ENCODE measurements at places on chromosomes 2 and 18. TPM values are rescaled to one million over a fixed set of nuclear protein-coding genes. Genes with fewer than 3 reads are reported as not detected.

The CNGA3 gene
- total RNA-seq: 0.13 TPM

The NTSR2 gene
- not detected for total RNA-seq

The MROH2A gene
- not detected for total RNA-seq

The FHOD3 gene
- 2.6 TPM for total RNA-seq

The IL1F10 gene
- total RNA-seq: not detected

The RTP5 gene
- not detected for total RNA-seq

The STON1 gene
- total RNA-seq: 21.6 TPM

The LOXL3 gene
- total RNA-seq: 13.3 TPM

The CLEC4F gene
- not detected for total RNA-seq

The LTBP1 gene
- total RNA-seq: 60.9 TPM

The RBM43 gene
- 4.6 TPM for total RNA-seq

The LRRTM4 gene
- 3.5 TPM for total RNA-seq

The RELCH gene
- 28.9 TPM for total RNA-seq

The HS6ST1 gene
- 48.3 TPM for total RNA-seq

The CCL20 gene
- 112 TPM for total RNA-seq

The DNAJC27 gene
- total RNA-seq: 4.4 TPM

The ZSWIM2 gene
- total RNA-seq: not detected

The TXNL4A gene
- total RNA-seq: 71.9 TPM

The DSG2 gene
- total RNA-seq: 98.1 TPM

The PDE1A gene
- 4.7 TPM for total RNA-seq

The IL36A gene
- not detected for total RNA-seq

The HOXD13 gene
- total RNA-seq: 33.9 TPM

The CASP8 gene
- total RNA-seq: 27.7 TPM

The FOXD4L1 gene
- total RNA-seq: 0.20 TPM

The EML6 gene
- total RNA-seq: 4.0 TPM

The SCG2 gene
- 14.2 TPM for total RNA-seq

The DCDC2C gene
- total RNA-seq: not detected

The RPRM gene
- total RNA-seq: 2.1 TPM

The SLC38A11 gene
- total RNA-seq: 5.1 TPM

The KRCC1 gene
- 30.9 TPM for total RNA-seq

The HOXD12 gene
- 17.9 TPM for total RNA-seq

The ADD2 gene
- total RNA-seq: 2.4 TPM

The SERPINB4 gene
- not detected for total RNA-seq

The VWA3B gene
- not detected for total RNA-seq

The AFF3 gene
- 5.2 TPM for total RNA-seq

The DYSF gene
- total RNA-seq: 2.8 TPM

The CXCR4 gene
- 6.4 TPM for total RNA-seq

The REG3G gene
- not detected for total RNA-seq

The GDF7 gene
- total RNA-seq: 0.37 TPM

The CFC1 gene
- total RNA-seq: 12.4 TPM

The ANKRD29 gene
- total RNA-seq: 17.4 TPM

The CFAP65 gene
- total RNA-seq: 0.12 TPM

The C2orf81 gene
- 0.32 TPM for total RNA-seq

The DAW1 gene
- total RNA-seq: 0.68 TPM

The RAB17 gene
- total RNA-seq: 58.3 TPM

The CHRND gene
- total RNA-seq: not detected

The CENPA gene
- 1.7 TPM for total RNA-seq

Data from hepatocyte (in vitro differentiated cells).